CD4-positive, alpha-beta T cell treated with Interleukin-1 beta for 1 hour (primary cell): ENCODE measurements at places on chromosomes 1 and 21.

- DNase-seq, result no peak
Observed at GRCh38 chr1:43465505-43466067, 11.9 kb upstream of the HYI start.

GRCh38 chr1:117089996-117090395 lies 29.9 kb downstream of the TTF2 start:
- no peak for DNase-seq

DNA sequence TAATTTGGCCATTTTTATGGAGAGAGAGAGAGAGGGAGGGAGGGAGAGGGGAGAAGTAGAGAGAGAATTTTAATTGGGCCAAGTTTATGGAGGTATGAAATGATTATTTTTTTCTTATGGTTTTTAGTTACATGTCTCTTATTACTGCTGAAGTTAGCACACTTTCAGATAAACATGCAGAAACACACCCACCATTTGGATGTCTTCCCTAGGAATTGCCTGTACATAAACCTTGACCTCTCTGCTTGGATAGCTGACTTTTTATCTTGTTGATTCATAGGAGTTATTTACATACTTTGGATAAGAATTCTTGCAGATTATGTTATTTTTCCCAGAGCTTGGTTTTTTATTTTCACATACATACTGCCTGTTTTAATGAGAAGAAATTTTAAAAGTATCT lies 310.2 kb upstream of the ADAMTS5 start:
- no peak for DNase-seq

- no peak for DNase-seq
Observed at GRCh38 chr1:96492236-96492635, 229.3 kb upstream of the PTBP2 start.

DNA sequence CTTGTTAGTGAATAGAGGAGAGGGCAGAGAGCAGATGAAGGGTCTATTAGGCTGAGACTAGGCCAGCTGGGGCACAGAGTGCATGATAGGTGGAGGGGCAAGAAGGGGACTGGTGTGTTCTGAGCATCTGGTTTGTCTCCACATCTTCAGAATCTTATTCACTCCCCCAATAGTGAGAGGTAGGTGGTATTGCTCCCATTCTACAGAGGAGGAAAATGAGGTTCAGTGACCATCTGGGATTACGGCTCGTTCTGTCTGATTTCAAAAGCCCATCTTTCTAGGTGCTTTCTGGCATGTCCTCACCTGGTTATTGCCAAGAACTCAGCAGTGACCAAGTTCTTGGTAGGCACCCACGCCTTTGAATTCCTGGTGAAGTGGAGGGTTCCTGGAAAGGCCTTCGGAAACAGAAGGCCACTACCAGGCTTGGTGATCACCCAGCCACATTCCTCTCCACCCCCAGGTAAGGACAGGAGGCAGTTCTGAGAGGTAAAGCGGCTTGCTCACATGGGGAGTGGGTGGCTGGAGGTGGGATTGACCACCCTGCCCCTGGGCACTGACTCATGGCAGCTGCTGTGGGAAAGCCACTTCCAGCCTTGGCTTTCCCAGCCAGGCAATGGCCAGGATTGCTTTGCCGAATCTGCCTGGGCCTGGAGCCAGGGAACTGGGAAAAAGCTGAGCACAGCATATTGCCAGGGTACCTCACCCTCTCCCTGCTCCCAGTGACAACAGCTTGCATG lies 18.8 kb upstream of the CITED4 start:
- no peak for DNase-seq

GRCh38 chr1:185215911-185216310 lies 58.9 kb downstream of the SWT1 start:
- no peak for DNase-seq

DNA sequence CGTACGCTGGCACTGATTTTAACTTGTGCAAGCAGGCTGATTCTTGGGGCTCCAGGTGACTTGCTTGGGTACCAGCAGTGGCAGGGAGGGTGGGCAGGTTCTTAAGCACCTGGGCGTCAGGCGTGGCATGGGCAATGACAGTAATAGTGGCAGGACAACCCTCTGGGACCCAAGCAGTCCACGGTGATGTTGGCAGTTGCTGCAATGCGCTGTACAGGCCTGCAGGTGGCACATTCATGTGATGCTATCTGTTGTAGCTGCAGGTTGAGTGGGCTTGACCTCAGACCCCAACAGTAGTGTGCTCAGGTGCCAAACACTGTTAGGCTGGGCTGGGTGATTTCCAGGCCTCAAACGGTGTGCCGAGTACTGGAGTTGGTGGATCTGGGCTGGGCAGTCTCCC lies 10.2 kb upstream of the OR10J4 start:
- no peak for DNase-seq

GRCh38 chr1:117615474-117615873 lies 9.6 kb downstream of the TENT5C start:
- DNase-seq, result peak; percentile 59

DNA sequence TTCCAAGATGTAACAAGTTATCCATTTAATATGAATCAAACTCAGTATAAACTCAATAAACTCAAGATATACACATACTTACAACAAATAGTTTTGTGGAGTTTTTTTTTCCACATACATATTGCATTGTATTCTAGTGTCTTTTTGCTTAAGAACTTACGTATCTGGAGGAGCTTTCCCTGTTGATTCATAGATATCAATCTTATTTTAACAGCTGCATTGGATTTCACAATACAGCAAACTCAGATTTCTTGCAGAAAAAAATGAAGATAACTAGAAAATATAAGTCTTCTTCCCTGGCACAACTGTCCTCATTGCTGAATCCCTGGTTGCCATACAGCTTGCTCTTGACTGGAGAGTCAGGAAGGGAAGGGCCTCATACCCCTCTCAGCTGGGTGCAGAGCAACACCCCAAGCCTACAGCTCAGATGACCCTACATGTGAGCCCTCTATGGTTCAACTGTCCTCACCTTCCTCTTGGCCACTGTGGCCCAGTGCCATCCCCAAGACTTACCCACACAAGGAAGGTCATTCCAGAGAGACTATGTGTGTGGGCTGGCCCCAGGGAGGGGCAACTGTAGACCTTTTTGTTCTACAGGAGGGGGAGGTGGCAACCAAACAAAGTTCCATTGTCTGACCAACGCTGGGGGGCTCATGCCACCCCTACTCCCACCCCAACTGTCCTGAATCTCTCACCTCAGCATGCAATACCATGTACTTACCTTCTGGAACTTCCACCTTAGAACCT lies 1.7 kb downstream of the MPZ start:
- no peak for DNase-seq

DNA sequence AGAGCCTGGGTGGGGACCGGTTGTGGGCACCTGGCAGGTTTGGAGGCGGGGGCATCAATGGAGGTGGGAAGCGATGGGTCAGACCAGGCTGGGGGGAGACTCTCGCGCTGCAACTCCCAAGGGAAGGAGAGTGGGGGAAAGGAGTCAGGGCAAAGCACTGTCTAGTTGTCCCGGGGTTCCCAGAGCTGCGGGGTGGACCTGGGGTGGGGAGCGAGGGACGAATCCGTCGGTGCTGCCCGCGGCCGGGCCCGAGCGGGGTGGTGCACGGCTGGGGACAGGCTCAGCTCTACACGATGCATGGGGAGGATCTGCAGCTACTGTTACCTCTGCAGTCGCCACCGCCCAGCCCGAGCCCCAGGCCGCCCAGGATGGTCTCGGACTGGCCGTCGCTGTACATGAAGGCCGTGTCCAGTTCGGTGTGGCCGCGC lies 427 bp downstream of the AKR7A2 start:
- no peak for DNase-seq

- DNase-seq, result no peak
Observed at GRCh38 chr1:88746916-88747315, 62.8 kb downstream of the PKN2 start.

DNA sequence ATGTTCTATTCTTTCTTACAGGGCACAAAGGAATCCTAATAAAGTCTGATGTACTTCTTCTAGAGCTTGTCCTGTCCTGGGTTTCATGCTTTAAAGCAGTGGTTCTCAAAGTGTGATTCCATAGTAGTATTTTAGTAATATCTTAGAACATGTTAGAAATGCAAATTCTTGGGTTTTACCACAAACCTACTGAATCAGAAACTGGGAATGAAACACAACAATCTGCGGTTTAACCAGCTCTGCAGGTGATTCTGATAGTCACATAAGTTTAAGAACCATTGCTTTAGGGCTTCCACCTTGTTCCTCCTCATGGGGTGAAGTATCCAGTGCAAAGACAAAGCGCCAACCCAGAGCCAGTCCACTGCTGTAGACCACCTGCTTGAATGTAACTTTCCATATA lies 41.1 kb downstream of the NGF start:
- no peak for DNase-seq

DNA sequence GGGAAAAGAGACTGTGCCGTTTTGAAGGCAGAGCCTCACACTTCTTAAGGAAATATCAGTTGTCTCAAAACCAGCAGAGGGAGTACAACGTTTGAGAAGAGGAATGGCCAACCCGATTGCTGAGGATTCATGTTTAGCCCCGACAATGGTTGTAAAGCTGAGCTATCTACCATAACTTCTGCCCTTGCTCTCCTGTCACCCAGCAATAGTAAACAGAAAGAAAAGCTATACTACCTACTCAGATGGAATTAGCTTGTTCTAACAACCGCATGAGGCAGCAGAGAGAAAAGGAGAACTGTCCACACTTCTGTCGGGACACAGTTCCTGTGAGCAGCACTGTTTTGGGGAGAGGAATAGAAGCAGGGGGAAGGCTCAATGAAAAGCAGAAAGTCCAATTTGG lies 91.2 kb downstream of the SLC45A1 start:
- no peak for DNase-seq

- DNase-seq, result no peak
Observed at GRCh38 chr1:235802573-235803346, 63.9 kb downstream of the LYST start.

- DNase-seq, result no peak
Observed at GRCh38 chr1:207362962-207363860, 41.7 kb downstream of the CD55 start.

GRCh38 chr21:30579346-30579745 lies 10.9 kb downstream of the KRTAP22-2 start:
- DNase-seq, result no peak

DNA sequence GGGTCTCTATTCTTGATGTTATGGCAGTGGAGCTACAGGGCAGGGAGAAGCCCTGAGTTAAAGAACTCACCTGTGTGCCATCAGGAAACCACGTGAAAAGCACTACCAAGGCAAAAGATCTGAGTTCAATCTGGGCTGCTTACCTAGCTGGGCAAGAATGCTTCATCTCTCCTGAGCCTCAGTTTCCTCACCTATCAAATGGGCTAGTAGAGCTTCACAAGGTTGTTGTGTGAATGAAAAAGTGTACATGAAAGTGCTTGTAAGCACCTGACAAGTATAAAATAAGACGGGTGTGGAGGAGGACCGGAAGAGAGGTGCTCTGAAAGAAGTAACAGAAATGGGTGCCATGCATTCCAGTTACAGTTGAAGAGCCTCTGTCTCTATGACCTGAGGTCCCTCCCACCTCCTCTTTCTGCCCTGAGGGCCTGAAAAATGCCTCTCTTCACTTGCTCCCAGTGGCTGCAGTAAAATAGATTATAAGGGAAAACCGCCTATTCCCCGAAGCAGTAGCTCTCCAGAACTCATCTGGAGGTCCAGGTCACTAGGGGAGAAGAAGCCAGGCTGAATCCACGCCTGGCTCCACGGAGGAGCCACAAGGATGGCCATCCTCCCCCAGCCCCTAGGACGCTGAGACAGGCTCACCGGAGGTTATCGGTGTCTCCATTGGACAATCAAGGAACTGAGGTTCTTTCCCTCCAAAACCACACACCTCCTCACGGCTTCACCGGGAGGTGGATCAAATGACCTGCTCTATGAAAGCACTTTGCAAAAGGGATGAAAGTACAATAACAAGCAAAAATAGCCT lies 1.4 kb downstream of the GPR161 start:
- no peak for DNase-seq

DNA sequence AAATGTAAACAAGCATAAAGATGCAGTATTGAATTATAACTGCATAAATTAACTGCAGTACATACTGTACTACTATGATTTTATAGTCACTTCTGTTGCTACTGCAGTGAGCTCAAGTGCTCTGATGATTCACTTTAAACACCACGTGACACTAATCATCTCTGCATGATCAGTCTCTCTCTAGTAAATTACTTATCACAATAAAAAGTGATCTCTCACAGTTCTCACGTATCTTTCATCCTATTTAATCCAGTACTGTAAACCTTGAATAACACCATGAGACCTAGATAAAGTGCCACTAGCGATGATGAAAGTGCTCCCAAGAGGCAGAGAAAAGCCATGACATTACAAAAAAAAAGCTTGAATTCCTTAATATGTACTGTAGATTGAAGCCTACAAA lies 1242.0 kb downstream of the AMY1C start:
- no peak for DNase-seq

DNA sequence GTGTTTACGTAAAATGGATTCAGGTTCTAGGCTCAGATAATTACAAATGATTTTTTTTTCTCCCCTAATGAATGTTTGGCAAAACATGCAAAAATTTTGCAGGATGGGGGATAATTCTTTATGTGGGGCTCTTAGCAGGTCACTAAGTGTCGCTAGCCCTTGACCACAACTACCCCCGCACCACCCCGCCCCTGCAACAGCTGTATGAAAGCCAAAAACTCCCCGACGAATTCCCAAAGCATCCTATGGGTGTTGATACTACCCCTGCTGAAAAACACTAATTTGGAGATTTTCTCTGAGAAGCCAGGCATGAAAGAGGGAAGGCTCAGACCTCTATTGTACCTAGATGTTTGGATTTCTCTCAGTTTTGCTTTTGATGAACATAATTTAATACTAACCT lies 243.0 kb downstream of the TRABD2B start:
- no peak for DNase-seq

DNA sequence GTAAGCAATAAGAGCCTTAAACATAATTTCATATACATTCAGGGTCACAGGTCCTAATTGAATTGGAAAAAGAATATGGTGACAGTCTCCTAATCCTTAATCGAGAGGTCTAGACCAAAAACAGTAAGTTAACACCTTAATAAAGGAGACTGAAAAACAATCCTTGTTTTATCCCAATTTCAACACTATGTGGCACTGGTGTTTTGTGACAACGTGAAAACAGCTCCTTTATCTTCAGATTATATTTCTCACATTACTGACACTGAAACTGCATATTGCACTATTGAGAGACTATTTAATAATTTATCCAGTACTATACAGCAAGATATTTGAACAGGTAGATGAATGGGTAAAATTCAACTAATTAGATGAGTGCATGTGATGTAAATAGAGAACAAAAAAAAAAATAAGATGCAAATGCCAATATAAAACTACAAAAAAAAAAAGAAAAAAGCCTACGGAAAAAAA lies 34.1 kb downstream of the TP53BP2 start:
- DNase-seq, result peak; percentile 57

DNA sequence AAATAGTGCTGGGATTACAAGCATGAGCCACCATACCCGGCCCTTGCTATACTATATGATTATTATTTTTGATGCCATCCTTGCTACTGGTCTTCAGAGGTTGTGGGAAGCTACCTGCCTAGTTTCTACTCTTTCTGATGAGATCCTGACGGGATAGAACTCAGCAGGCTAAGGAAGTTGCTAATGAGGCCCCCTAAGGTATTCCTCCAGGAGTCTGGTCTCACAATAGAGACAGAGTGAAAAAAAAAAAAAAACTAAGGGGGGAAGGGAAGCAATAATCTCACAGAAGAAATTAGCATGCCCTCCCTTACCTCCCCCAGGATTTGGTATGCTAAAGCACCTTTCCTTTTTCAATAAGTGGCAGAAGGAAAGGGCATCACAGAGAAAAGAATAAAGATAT lies 17.6 kb downstream of the INTS3 start:
- no peak for DNase-seq

- no peak for DNase-seq
Observed at GRCh38 chr1:108670131-108670773, 9.4 kb upstream of the HENMT1 start.

GRCh38 chr1:8938232-8938999 lies 7.3 kb upstream of the CA6 start:
- no peak for DNase-seq

GRCh38 chr1:109391157-109391556 lies 6.6 kb downstream of the SORT1 start:
- no peak for DNase-seq
